ENCODE measurements at places on chromosomes 7 and 10.

DNA sequence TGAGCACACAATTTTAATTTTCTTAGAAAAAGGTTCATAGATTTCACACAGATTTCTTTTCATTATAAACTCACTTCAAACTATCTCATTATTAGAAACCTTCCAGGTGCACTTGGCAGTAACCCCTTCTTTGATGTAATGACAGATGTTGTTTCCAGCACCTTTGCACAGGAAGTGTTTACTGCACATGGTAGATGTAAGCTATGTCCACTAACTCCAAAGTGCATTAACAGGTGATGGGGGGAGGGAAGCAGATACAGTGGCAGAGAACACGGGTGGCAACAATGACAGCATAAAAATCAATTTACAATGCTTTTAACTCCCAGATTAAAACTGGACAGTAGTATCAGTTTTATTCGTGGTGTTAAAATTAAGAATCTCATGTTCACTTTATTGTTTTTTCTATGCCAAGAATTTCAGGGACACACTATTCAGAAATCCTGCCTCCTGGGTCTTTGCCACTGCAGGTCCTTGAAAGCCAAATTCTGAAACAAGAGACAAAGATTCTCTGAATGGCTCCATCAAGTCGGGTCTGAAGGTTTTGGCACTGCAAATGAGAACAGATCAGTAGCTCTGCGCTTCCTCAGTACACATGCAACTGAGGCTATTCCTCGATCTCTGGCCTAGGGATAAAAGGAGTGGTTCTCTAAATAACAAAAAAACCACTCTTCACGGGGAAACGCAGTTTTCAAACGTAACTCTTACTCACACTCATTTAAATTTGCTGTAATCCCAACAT lies 187.7 kb downstream of the JAZF1 start:
- no peak for DNase-seq

DNA sequence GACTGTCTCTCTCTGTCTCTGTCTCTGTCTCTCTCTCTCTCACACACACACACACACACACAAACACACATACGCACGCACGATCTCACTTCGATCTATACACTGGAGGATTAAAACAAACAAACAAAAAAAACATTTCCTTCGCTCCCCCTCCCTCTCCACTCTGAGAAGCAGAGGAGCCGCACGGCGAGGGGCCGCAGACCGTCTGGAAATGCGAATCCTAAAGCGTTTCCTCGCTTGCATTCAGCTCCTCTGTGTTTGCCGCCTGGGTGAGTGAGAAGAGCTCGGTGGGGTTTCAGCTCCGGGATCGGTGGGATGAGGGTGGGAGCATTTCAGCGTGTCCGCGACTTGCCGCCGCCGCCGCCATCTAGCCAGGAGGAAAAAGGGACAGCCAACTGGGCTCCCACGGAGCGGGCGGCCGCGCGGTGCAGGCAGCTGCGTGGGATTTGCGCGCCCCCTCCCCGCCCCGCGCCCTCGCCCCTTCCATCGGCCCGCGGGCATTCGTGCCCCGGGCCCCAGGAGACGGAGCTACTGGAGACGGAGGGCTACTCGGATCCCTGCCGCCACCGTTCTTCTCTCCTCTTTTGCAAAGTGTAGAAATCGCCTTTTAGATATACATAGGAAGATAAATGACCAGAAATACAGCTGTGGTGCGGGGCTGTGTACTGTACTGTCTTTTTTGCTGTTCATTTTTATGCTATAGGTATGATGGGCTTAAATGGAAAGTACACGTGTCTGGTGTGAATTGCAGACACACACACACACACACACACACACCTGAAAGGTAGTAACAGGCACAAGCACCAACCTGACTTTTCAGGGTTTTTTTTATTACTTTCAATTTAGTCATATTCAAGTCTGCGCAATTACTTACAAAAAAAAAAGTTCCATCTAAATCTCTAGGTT lies 581 bp downstream of the PTPRZ1 start:
- DNase-seq, result no peak

DNA sequence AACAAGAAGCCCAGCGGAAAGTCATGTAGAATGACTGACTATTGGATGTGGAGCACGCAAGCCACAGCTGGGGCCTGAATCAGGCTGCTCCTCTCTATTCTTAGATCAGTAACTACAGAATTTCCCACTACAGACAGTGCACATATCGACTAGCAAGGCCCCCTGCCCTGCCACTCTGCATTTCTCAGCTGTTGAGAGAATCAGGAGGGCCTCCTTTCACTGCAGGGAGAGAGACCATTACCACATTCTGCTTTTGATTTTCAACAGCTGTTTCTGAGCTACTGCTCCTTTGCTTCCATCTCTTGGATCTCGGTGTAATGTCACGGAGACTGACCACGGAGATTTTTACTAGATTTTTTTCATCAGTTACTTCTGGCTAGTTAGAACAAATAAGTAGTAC lies 73.8 kb downstream of the PON1 start:
- DNase-seq, result no peak

DNA sequence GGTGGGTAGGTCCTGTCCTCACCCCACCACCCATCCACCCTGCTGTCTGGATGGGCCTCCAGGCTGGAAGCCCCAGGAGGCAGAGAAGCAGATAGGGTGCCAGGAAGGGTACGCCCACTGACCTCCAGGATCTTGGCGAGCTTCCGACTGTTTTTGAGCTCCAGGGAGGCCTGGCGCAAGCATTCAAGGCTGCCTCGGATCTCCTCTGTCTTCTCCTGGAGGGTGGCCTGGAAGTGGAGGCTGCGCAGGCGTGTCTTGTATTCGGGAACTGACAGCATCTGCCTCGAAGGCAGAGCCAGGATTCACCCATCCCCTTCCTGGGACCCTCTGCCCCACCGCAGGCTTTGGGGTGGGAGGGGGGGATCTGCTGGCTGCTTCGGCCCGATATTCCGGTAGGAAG lies 48.4 kb downstream of the GRID2IP start:
- DNase-seq, result no peak

- no peak for DNase-seq
Measured at GRCh38 chr7:47514818-47515217, 67.1 kb downstream of the TNS3 start.

GRCh38 chr7:38942431-38943051 lies 33.5 kb upstream of the VPS41 start:
- DNase-seq, result no peak

- no peak for DNase-seq
Measured at GRCh38 chr7:47087866-47088265, 494.0 kb downstream of the TNS3 start.

DNA sequence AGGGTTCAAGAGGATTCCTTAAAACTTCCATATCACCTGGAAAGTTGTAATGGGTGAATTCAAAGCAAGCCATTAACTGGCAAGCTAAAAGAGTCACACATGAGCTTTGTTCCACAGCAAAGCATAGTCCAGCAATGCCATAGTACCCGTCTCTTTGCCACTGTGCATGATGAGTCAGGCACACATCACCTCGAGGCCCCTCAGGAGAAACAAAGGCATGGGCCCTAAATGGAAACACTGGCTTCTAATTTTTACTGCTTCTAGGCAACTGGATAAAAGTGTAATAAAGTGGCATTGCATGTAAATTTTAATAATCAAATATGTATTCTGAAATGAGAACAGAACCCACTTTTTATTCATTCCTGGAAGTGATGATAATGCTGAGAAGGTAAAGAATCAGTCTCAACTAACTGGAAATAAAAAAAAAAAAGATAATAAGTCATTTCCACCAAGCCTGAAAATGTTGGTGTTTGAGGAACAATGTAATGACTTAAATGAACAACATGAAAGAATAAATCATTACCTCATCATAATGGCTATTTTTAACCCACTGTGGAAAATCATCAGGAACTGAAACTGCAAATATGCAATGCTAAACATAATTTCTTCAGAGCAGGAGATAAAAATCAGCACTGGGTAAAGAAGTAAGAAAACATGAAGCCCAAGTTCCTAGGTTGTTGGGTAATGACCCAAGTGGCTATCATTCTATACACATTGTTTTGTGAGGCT lies 104.9 kb downstream of the CDK6 start:
- no peak for DNase-seq

Measured in activated CD8-positive, alpha-beta memory T cell treated with anti-CD3 and anti-CD28 coated beads for 48 hours (primary cell).